ENCODE measurements at places on chromosomes 13 and 19. TPM values are rescaled to one million over a fixed set of nuclear protein-coding genes. Genes with fewer than 3 reads are reported as not detected.

The CEACAM16 gene
- not detected for total RNA-seq

The DCLK1 gene
- 3.9 TPM for total RNA-seq

The CCDC169 gene
- 2.5 TPM for total RNA-seq

The ZNF44 gene
- 5.2 TPM for total RNA-seq

The CACNG7 gene
- 1.3 TPM for total RNA-seq

The PROZ gene
- not detected for total RNA-seq

The UBL5 gene
- 364 TPM for total RNA-seq

DNA sequence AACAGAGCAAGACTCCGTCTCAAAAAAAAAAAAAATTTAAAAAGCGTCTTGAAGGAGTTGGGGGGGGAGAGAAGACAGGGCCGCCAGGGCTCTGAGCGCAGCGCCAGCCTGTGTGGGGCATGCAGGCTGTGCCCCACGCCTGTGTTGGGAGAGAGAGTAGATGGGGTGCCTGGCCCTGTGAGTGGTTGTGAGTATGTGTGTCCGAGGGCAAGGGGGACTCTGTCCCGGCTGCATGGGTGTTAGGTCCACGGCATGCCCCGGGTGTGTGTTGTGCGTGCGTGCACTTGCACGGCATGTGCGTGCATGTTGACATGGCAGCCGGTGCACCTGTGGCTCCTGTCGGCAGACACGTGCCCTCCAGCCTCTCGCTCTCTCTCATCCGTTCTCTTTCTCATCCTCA, 3.4 kb downstream of the MAP2K7 start:
- no peak overlapping the region for H3K27ac ChIP-seq
- no peak overlapping the region for H3K4me3 ChIP-seq
- no peak for DNase-seq

DNA sequence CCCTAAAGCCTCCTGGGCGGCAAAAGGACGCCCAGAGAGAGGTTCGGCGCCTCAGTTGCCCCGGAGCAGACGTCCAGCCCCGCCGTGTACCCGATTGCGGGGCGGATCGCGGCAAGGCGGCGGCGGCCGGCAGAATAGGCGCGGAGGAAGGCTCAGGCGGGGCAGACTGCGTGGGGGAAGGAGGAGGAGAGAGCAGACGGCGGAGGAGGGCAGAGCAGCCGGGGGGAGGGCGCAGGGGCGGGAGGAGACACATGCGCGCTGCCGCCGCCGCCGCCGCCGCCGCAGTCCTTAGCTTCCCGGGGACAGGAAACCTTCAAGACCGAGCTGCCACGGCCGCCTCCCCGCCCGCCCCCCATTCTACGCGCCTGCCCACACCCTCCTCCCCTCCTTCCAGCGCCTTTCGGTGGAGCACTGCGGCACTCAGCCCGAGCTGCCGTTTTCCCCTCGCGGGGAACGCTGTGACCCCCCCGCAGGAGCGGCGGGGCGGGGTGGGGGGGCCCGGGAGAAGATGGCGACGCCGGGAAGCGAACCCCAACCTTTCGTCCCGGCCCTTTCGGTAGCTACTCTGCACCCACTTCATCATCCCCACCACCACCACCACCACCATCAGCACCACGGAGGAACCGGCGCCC, at the start of gene LRCH1:
LRCH1 (plus strand) TSS at position 282 of the 632 bp plus-strand sequence; CDS start at position 509, 227 bp downstream.
- peak; percentile 84 for DNase-seq
- H3K36me3 ChIP-seq: no peaks in the 10 kb centered on the region
- no peaks in the 10 kb centered on the region for H3K27me3 ChIP-seq

DNA sequence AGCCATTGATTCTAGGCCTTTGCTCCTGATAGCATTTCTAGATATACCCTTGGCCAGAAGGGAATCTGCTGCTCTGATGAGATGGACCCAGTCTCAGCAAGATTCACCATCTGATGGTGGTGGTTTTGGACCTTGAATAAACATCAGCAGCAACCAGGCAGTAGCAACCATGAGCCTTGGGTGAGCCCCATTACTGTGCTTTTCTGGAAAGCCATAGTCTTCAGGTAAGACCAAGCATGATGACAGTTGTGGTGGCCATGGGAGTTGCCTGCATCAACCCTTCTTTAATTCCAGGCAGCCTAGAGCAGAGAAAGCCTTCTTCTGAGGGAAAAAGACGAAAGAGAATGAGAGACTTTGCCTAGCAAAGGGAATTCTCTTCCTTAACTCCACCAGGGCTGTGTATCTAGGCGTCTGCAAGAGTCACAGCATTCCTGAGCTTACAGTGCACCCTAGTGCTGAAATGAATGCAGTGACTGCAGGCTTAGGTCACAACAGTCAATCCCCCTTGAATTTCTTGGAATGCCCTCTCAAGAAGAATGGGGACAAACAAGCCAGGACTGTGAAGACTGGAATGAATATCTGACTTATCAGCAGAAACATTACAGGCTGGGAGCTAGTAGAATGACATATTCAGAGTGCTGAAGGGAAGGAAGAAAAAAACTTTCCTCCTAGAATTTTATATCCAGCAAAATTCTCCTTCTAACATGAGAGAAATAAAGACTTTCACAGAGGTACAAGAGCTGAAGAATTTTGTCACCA, 942.4 kb upstream of the PCDH20 start:
- H3K27me3 ChIP-seq: no peaks in the 10 kb centered on the region
- no peaks in the 10 kb centered on the region for H3K36me3 ChIP-seq
- H3K4me3 ChIP-seq: no peak overlapping the region
- DNase-seq: peak; percentile 27
- H3K27ac ChIP-seq: no peak overlapping the region

DNA sequence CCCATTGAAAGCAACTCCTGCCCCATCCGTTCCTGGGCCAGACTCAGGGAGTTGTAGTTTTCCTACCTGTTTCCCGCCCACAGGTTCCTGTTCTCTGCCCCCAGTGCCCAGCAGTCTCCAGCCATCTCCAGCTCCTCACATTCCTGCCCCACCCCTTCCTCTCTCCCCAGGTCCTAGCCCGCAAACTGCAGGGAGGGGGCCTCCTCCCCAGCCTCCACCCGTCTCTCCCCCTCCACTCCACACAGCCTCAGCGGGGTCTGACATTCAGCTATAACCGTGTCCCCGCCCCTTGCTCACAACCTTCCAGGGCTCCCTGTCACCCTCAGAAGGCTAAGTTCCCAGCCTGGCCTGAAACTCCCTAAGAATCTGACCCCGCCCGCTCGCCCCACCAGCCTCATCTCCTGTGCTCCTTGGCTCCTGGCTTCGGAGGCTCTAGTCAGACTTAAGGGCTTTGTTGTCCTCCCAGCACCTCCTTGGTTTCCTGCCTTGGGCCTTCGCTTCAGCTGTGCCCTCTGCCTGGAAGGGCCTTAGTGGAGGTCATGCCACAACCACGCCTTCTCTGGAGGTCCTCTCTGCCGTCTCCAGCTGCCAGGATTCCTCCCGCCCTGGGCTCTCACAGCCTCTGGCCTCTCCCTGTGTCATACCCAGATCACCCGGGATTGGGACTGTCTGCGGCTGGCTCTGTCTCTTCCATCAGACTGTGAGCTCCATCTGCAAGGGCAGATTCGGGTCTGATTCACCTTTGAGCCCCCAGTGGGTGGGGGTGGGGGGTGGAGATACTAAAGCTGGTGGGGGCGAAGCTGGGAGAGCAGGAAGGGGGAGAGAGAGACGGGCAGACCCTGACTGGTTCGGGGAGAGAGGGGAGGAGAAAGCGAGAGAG, 5.1 kb upstream of the SPACA6 start:
- H3K4me1 ChIP-seq: peaks cover 24% of the 10 kb centered on the region
- H3K36me3 ChIP-seq: no peaks in the 10 kb centered on the region
- peak; percentile 54 for DNase-seq
- peak overlapping the region; percentile 33 for H3K27ac ChIP-seq

DNA sequence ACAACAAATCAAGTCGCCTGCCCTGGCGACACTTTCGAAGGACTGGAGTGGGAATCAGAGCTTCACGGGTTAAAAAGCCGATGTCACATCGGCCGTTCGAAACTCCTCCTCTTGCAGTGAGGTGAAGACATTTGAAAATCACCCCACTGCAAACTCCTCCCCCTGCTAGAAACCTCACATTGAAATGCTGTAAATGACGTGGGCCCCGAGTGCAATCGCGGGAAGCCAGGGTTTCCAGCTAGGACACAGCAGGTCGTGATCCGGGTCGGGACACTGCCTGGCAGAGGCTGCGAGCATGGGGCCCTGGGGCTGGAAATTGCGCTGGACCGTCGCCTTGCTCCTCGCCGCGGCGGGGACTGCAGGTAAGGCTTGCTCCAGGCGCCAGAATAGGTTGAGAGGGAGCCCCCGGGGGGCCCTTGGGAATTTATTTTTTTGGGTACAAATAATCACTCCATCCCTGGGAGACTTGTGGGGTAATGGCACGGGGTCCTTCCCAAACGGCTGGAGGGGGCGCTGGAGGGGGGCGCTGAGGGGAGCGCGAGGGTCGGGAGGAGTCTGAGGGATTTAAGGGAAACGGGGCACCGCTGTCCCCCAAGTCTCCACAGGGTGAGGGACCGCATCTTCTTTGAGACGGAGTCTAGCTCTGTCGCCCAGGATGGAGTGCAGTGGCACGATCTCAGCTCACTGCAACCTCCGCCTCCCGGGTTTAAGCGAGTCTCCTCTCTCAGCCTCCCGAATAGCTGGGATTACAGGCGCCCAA, at the start of gene LDLR:
LDLR (plus strand) TSS at position 210 of the 760 bp plus-strand sequence; CDS start at position 296, 86 bp downstream.
- peaks cover 57% of the 10 kb centered on the region for H3K4me1 ChIP-seq
- no peaks in the 10 kb centered on the region for H3K27me3 ChIP-seq
- peaks cover under 1% of the 10 kb centered on the region for H3K36me3 ChIP-seq
- peak within 1 kb of the TSS; percentile 87 for H3K27ac ChIP-seq

GRCh38 chr19:45812297-45812696, 2.8 kb downstream of the RSPH6A start:
- no peaks in the 10 kb centered on the region for H3K36me3 ChIP-seq
- H3K27me3 ChIP-seq: no peaks in the 10 kb centered on the region
- H3K4me3 ChIP-seq: no peak overlapping the region
- peaks cover 22% of the 10 kb centered on the region for H3K4me1 ChIP-seq

DNA sequence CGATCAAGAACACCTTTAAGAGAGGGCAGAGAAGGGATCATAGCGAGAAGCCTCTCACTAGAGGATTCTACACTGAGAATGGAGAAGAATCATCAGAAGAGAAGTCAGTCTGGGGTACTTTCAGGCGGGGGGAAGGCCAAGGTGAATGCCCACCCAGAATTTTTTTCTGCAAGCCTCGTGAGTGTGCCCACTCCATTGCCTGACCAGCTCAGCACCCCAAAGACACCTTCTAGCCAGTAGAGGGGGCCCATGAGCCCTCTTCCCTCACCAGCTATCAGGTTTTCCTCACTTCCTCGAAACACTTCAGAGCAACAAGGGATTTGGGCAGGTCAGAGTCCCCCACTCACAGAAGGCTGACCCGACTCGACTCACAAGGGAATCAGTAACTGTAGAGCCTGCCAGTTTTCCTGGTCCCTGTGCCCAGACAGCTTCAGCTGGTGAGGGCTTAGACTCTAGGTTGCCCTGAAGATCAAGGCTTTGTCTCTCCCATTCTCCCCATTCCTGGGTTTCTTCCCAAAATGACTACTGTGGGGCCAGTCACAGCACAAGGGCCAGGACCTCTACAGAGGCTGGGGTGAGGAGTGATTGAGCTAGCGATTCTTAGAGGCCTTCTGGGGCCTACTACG, 18.4 kb downstream of the NLRP13 start:
- no peak overlapping the region for H3K27ac ChIP-seq
- no peaks in the 10 kb centered on the region for H3K36me3 ChIP-seq
- H3K27me3 ChIP-seq: no peaks in the 10 kb centered on the region
- no peaks in the 10 kb centered on the region for H3K4me1 ChIP-seq
- no peak for DNase-seq

DNA sequence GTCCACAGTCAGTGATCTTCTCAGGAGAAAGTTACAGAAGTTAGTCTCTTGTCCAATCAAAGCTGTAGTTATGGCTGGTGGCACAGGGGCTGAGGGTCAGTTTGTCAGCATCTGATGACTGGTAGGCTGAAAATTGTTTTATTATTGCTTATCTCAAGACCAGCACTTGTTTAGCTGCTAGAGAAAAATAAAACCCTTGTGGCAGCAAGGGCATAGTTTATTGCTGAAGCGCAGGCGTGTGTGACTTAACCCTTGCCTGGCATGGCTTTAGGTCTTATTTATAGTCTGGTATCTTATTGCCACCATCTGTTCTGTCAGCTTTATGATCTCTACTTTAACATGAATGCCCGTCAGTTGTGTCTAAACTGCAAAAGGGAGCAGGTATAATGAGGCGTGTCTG, 154.7 kb downstream of the USP12 start:
- no peak for DNase-seq
- no peaks in the 10 kb centered on the region for H3K36me3 ChIP-seq
- H3K4me1 ChIP-seq: no peaks in the 10 kb centered on the region
- no peak overlapping the region for H3K4me3 ChIP-seq

DNA sequence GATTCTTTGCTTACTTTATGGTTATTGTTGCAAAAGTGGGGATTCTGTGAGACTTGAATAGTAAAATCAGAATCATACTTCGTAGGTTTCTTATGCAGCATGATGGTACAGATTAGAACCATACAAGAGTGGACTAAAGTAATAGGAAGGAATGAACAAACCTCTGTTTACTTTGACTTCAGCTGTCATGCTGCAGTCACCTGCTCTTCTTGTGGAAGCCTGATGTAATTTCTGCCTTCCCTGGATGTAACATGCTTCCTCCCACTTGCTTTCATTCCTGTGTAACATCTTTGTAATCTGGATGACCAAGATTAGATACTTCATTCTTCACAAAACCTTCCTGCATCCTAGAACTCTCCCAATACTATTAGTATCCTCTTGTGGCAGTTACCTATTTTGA, 235.0 kb downstream of the PCCA start:
- no peaks in the 10 kb centered on the region for H3K4me1 ChIP-seq
- H3K36me3 ChIP-seq: no peaks in the 10 kb centered on the region
- no peaks in the 10 kb centered on the region for H3K27me3 ChIP-seq
- DNase-seq: no peak

DNA sequence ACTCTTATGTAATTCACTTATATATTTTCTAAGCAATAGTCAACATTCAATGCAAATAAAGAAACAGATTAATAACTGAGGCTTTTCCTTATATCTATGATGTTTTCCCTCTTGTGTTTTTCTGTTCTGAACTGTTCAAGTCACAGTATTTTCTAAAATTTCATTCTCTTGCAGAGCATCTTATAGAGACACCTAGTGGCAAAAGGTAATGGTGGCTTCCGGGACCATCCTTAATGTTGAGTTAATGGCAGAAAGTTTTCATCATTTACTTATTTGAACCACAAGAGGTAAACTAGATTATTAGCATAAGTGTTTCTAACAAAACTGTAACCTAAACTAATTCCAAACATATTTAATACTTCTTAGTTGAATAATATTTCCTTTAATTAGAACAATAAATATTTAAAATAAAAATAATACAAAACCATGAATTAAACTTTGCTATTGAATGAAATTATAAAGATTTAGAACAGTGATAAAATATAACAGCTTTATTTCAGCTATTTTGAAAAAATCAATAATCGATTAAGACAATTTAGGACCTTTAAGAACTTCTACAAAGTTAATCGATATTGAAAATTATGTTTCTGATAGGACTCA, 1.7 kb upstream of the SLITRK5 start:
- peaks cover 21% of the 10 kb centered on the region for H3K27me3 ChIP-seq
- H3K27ac ChIP-seq: no peak overlapping the region
- no peaks in the 10 kb centered on the region for H3K36me3 ChIP-seq

Data from endothelial cell of umbilical vein (primary cell).